ENCODE measurements at places on chromosomes 3 and 15.

- DNase-seq = peak; percentile 56
Observed at GRCh38 chr3:69326855-69327300, 59.0 kb downstream of the FRMD4B start.

DNA sequence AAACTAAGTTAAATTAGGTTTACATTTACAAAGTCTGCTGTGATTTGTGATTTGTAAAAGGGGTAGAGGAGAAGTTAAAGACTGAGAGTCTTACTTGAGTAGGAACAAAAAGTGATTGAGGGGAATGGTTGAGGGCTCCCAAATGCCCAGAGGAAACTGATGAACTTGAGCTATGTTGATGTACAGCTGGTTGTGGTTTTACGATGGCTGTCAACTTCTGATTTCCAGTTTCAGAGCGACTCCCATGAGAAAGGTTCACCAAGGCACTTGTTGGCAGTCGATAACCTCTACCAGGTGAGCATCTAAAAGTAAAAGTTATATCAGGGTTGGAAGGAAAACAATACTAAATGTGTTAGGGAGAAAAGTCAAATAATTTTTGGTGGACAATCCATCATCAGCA is 91.0 kb downstream of the XRN1 start:
- no peak for DNase-seq

- DNase-seq = no peak
Observed at GRCh38 chr3:100103558-100104441, 10.5 kb downstream of the FILIP1L start.

DNA sequence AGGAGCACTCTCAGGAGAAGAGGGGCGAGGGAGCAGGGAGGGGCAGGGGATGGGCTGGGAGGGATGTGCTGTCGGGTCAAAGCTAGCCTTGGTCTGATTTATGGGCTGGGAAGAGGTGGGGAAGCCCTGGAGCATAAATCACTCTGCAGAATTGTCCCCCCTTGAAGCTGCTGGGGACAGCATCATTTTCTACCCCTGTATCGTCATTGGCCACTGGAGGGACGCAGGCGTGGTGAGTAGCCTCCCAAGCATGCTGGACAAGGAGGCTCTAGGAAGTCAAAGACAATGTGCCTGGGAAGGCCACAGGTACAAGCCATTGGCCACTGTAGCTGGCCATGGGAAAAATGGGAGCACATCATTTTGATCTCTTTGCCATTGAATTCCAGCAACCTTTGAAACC is 175.5 kb upstream of the CTDSPL start:
- DNase-seq = no peak

DNA sequence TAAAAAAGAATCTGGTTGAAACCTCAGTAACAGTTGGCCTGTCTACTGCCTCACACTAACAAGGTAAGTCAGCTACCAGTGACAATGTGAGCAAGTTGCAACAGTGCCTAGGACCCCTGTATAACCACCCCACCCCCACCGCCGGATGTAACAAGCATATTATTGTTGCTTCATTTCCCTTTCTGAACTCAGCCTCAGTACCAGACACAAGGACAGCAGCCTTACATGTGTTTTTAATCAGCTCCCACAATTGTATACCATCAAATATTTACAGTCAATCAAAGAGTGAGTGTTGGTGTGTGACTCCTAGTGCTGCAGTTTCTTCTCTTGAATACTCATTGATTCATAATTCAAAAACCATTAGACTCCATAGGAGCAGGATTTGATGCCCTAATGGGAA is 96.4 kb downstream of the PYDC2 start:
- no peak for DNase-seq

- no peak for DNase-seq
Observed at GRCh38 chr3:30913176-30913575, 18.7 kb upstream of the GADL1 start.

DNA sequence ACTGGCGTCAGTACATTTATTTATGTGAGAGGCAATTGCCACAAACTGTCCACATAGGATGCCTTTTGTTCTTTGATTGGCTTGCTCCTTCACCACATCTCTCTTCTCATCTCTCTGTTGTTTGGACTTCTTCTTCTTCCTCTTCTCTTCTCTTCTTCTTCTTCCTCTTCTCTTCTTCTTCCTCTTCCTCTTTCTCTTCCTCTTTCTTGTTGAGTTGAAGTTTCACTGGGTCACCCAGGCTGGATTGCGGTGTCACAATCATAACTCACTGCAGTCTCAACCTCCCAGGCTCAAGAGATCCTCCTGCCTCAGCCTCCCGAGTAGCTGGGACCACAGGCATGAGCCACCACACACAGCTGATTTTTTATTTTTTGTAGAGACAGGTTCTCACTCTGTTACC is 67.7 kb upstream of the GSK3B start:
- DNase-seq = no peak

- DNase-seq = no peak
Observed at GRCh38 chr3:141049681-141050080, 1.5 kb upstream of the SPSB4 start.

DNA sequence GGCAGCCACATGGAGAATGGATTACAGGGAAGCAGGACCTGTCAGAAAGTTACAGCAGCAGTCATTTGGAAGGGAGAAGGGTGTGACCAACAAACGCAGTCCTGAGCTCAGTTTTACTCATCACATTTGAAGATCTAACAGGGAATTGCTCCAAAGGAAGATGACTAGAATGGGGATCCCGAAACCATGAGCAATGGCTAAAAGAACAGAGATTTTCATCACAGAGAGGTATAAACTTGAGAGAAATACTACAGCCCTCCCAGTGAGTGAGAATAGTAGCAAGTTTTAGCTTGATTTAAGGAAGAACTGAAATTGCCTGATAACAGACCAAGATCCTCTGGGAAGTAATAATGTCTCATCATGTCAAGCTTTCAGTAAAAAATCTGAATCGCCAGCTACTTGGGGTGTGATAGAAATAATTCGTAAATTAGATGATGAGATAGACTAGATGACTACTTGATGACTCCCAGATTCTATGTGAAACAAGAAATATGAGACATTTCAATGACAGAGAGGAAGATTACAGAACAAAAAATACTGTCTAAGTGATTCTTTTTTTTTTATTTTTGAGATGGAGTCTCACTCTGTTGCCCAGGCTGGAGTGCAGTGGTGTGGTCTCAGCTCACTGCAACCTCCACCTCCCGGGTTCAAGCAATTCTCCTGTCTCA is 16.9 kb downstream of the CD47 start:
- no peak for DNase-seq

GRCh38 chr3:64932666-64933342 is 245.0 kb upstream of the ADAMTS9 start:
- no peak for DNase-seq

DNA sequence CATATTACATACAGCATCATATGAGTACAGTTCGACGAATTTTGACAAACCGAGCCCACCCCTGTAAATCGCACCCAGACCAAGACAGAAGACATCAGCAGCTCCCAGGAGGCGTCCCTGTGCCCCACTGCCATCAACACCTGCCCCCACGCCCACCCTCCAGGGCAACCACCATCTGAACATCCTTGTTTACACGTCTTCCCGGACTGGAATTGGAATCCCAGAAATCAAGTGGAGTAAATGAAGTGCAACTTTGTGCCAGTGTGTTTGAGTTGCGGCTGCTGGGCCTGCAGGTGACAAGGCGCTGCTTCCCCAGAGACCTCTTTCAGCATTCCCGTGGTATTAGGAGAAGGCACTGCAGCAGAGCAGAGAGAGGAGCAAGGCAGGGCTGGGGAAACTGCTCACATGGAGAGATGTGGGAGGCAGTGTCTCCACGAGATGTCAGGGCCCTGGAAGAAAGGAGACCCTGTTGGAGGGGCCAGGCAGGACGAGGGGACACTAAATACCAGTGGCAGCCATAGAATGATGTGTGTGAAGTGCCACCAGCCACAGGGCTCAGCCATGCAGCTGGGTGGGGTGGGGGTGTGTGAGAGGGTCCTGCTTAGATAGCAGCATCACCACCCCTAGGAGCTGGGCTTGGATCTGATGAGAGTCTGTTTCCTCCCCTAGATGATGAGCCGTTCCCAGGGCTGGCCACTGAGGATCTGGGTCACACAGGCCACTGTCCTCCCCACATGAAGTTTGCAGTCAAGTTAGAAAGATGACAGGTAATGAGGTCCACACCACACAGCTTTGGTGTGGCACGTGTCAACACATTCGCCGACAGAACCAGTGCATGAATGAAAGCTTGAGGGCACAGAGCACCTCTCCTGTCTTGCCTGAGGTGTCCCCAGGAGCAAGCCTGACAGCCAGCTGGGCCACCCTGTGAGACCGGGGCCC is 33.4 kb upstream of the PCSK6 start:
- no peak for DNase-seq

- no peak for DNase-seq
Observed at GRCh38 chr3:85170646-85171045, 211.9 kb downstream of the CADM2 start.

DNA sequence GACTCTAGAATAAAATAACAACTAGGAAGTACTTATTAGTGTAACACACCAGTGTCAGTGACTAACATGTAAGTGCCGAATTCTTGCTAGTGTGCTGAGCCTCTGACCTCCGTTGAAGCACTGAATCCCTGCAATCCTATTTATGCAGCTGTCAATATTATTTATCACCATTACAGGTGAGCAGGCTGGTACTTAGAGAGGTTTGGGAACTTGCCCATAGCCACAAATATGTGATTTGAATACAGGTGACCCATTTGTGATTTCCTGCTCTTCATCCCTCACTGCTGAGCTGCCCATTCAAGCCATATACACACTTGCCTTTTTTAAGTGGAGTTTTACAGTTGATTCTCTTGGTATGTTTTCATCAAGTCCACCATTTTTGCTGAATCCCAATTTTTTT is 12.2 kb downstream of the EIF4E3 start:
- no peak for DNase-seq

GRCh38 chr3:177589911-177590381 is 392.7 kb upstream of the TBL1XR1 start:
- DNase-seq = no peak

DNA sequence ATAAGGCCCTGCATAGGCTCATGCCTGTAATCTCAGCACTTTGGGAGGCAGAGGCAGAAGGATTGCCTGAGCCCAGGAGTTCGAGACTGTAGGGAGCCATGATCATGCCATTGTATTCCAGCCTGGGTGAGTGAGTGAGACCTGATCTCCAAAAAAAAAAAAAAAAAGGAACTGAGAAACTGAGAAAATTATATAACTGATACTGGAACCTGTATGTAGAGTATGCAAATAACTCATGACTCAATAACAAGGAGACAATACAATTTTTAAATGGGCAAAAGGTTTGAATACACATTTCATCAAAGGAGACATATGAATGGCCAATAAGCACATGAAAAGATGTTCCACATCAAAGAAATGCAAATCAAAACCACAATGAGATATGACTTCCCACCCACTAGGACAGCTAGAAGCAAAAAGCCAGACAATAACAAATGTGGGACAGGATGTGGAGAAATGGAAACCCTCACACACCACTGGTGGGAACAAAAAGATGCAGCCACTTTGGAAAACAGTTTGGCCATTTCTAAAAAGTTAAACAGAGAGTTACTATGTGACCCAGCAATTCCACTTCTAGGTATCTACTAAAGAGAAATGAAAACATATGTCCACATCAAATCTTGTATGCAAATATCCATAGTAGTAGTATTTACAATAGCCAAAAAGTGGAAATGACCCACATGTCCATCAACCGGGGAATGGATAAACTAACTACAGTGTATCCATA is 70.7 kb downstream of the IQSEC1 start:
- DNase-seq = peak; percentile 68

DNA sequence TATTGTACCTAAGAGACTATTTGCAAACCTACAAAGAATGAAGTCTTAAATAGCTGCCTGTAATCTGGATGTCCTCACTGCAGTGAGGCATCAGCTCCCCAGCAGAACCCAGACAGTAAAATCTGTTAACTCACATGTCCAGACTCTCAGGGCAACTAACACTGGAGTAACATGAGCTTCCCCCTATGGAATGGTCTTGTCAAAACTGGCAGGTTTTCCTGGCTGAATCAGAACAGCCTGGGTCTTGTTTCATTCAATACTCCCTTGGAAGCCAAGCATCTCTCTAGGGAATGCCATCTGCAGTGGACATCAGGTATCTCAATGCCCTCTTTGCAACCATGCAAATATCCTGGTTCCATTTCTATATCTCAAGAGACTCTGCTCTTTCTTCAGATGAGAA is 24.4 kb downstream of the PTPN9 start:
- no peak for DNase-seq

GRCh38 chr3:67389176-67389575 is 265.2 kb downstream of the SUCLG2 start:
- DNase-seq = no peak

DNA sequence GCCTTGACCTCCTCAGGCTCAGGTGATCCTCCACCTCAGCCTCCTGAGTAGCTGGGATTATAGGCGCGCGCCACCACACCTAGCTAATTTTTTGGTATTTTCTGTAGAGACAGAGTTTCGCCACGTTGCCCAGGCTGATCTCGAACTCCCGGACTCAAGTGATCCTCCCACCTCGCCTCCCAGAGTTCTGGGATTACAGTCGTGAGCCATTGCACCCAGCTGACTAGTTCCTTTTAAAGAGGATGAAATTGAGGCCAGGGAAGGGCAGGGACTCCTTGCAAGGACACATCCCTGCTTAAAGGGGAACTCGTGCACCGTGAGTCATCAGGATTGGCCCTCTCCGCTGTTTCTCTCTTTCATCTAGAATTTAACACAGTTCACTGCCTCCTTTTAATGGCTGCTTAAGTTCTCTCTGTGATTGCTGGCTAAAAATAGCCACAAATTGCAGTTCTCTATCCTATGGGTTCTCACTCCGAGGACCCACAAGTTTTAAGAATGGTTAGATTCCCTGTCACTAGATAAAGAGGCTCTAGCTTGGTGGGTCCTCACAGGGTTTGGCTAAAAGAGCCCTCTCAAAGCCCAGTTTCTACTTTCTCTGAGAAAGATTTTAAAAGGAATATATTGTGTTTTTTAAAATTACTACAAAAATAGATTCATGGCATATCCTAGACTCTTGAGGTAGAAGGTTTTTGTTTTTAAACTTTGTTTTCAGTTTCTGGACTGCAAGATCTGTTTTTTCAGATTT is 1.4 kb downstream of the CRTAP start:
- no peak for DNase-seq

DNA sequence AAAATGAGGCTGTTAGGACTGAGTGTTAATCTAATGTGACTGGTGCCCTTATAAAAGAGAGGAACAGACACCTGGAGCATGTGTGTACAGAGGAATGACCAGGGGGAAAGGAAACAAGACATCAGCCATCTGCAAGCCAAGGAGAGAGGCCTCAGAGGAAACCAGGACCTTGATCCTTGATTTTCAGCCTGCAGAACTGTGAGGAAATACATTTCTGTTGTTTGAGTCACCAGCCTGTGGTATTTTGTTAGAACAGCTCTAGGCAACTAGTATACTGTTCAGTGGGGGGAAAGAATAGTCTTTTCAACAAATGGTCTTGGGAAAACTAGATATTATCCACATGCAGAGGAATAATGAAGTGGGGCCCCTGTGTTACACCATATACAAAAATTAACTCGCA is 80.6 kb downstream of the CCR1 start:
- no peak for DNase-seq

DNA sequence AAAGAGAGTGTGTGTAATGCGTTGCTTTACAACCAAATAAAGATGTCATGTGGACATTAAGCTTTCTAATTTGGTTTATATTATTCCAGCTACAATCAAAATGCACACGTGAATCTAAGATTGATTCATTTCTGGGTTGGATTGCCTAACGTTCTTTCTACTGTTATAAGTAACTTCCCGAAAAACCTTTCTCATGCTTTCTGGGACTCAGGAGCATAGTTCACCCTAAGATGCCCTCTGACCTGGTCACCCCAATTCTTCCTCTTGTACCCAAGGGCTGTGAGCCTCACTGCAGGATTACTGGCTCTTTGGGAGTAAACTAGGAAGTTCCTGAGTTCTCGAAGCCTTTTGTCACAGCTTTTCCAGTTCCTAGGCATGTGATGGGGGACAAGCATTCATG is 12.7 kb upstream of the LMCD1 start:
- no peak for DNase-seq

Measured in CD4-positive, CD25-positive, alpha-beta regulatory T cell (primary cell).